ENCODE measurements at places on chromosomes 12 and 14.
A peak's percentile ranks its signal among the peaks of the same experiment; 100 is the strongest.

DNA sequence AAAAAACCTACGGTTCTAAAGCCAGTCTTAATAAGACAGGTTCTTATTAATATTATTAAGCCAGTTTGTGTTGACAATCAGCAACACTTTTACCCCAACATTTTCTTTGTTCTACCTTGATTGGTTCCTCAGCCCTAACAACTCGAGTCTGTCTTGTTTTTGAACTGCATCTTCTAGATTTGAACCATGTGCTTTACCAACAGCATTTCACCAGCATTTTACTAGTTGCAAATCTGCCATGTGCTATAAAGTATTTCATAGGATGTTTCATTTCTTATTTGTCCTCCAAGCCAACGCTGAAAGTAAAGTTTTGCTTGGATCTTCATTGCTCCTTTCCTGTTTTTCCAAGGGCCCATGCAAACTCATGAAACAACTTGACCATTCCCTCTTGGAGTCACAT is 133.4 kb downstream of the ST8SIA1 start:
- DNase-seq = no peak

DNA sequence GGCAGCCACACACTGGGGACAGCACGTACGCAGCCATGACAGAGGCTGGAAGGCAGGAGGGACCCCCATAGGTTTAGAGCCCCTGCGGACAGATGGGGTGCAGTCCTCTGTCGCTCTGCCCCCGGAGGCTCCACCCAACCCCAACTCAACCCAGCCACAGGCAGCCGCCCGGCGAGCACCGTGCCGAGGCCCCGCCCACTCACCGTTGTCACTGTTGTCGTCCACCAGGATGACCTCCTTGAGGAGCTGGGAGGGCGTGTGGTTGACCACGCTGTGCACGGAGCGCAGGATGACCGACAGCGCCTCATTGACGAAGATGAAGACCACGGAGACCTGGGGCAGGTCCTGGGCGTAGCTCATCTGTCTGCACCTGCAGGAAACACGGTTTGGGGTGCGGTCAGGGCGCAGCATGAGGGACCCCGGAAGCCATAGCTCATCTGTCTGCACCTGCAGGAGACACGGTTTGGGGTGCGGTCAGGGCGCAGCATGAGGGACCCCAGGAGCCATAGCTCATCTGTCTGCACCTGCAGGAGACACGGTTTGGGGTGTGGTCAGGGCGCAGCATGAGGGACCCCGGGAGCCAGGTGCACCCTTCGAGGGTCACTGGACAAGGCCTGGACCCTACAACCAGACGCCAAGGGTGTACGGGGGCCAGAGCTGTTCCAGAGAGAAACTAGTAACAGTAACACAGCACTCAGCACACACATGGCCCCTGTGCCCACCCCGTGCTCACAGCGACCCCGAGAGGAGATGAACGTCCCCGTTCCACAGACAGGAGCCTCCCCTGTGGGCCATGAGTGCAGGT is 66.9 kb downstream of the GALNT9 start:
- no peak for DNase-seq

DNA sequence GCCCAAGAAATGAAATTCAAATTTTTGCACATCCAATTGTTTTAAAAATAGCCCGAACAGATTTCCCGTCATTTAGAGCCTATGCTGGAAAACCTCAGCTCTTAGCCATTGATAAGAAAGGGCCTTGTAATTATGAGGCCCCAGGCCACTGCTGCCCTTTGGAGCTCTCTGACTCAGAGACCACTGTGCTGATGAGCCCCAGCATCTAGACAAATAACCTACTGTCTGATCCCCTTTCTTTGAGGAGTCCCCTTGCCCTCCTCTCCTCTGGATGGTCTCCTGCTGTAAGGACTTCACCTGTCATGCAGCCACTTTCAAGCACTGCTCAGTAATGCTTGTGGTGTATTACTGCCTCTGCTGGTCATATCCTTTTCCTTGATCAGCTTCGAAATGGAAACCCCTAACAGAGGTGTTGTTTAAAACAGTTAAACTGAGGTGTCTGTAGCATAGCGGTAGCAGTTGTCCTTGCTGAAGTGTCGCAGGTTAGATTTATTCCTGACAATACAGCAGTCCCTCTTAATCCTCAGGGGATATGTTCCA is 159.9 kb upstream of the SRRM4 start:
- no peak for DNase-seq

- no peak for DNase-seq
Observed at GRCh38 chr12:40988824-40989223, 199.3 kb upstream of the PDZRN4 start.

- no peak for DNase-seq
Observed at GRCh38 chr12:80099259-80099658, at the start of gene OTOGL. TSS of gene OTOGL (plus strand) at chr12:80099537. CDS start at chr12:80209432, 109,895 bp downstream.

DNA sequence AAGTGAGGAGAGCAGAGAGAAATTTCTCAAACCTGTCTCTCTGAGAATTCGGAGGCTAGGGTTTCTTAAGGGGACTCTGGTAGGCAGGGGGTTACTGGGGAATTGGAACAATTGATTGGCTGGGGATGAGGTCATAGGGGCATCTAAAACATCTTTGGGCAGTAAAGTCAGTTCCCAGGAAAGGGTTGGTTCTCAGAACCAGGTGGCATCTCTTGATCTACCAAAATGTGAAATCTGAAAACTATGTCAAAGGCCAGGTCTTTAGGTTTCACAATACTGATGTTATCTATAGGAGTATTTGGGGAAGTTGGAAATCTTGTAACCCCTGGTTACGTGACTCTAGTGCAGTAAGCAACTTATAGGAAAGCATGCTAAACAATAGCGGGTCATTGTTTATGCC is 6.9 kb downstream of the C12orf75 start:
- no peak for DNase-seq

DNA sequence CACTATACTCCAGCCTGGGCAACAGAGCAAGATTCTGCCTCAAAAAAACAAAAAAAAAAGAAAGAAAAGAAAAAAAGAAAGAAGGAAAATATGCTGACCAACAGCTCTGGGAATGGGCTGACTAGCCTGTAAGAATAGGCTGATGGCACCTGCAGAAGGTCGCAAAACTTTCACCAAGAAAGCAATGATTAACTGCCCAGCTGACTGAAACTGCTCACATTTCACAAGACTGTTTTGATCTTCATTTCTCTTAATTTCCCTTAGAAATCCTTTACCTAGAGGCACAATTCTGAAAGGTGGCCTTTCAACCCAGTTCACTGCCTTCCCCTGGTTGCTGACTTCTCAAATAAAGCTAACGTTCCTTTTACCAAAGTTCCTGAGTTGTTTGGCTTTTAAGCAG is 12.4 kb downstream of the BEST3 start:
- no peak for DNase-seq

DNA sequence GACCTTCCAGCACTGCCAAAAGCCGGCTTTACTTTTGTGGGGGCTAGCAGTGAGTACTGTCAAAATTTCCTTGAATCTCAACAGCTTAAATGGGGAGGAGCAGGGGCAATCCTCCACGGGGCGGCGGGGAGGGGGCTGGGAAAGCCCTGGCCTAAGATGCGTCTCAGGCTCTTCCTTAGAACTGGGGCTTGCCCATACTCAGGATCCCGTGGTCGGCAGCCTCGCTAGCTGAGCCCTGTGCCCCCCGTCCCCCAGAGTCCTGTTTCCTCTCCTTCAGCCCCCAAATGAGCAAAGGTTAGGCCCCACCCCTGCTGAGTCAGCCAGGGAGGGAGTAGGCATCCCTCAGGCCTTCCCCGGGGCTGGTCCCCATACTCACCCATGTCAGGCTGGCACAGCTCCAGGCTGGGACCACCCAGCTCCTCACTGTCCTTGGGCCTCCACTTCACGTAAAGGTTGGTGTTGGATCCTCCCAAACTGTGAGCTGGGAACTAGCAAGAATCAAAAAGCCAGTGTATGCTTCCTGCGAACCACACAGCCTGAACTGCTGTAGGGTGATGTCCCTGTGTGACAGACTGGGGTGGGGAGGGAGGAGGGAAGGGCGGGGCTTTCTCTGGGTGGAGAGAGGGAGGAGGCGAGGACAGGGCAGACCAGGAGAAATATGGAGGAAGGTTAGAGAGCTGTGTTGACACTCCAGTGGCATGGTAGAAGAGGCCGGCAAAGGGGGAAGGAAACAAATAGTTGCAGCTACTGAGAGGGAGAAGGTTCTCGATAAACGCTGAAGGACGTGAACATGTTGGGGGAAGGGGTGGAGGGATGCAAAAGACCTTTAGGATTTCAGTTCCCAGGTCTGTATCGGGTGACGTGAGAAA is 5.9 kb upstream of the BAZ2A start:
- DNase-seq = peak; percentile 87

GRCh38 chr12:12804011-12804410 is 9.1 kb upstream of the DDX47 start:
- DNase-seq = no peak

DNA sequence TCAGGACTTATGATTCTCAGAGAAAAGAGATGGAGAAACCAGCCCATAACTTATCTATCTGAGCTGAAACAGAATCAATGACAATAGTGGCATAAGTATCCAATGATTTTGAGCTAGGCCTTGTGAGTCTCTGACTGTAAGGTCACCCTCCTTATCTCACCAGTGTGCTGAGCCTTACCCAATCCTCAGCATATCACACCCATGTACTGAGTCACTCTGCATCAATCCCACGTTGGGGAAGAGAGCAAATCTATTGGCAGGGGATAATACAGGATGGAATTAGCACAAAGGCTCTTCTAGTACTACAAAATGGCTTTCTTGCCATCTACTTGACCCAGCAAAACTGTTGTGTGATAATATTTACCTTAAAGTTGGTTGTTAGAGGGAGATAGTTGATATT is 997.8 kb downstream of the NRXN3 start:
- DNase-seq = no peak

DNA sequence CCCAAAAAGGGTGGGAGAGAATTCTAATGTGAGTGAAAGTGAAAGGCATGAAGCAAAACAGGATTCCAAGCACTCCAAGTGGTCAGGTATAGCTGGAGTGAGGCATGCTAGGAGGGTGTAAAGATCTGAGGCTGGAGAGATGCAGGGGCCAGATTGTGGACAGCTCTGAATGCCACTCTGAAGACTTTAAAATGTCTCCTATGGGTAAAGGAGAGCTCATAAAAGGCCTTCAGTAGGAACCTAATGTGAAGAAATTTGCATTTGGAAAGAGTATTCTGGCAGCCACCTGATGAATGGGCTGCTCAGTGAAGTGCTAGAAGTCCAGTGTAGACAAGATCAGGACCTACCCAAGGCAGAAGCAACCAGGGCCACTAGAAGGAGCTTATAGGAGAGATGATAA is 68.9 kb downstream of the DNAI7 start:
- no peak for DNase-seq

Data from GM06990 (cell line).